ENCODE measurements at places on chromosomes 12 and 14.

DNA sequence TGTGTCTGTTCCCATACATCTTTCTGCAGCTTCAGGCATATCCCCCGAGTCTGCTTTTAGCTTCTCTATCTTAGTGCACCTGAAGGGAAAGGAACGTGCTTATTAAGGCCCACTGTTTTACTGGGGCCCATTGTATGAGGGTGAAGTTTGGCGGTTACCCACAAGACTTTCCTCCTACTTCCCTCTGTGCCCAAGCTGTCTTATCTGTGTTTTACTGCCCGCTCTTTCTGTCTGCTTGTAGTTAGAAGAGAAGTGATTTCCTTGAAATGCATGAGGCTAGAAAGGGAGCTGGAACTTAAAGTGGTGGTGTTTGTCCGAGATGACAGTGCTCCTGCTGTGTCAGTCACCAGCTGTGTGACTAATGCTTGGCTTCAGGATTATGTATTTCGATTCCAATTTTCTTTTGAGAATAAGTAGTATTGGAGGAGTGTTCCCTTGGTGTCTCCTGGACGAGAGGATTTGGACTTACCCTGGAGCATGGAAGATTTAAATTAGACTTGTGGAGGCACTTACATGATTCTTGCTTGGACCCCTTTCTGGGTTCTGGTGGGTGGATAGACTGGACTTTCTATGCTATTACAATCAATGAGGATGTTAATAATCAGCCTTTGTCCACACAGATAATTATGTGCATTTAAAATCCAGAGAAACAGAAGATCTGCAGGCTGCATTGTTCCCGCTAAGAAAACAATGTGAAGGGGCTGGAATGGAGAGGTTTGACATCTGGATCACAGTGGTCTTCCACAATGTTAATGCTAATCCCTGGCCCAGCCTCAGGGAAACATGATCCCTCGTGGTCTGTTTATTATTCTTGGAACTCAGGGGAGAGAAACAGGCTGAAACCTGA lies 13.9 kb upstream of the KRT86 start:
- peak; percentile 78 for DNase-seq

GRCh38 chr12:121561009-121561395 lies 19.8 kb downstream of the KDM2B start:
- no peak for DNase-seq

DNA sequence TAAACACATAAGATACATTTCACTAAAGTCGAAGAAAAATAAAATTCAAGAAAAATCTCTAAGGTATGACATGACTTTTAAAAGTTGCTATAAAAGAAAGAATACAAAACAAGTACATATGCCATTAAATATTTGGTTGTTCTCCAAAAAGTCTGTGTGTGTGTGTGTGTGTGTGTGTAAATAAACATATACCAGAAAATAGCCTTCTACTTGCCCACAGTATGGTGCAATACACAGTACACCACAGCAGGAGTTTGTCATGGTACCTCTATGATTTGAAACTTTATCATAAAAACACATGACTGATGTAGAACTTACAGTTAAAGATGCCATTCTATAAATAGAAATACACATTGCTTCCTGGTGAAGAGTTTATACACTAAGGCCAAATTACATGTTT lies 692.7 kb upstream of the MGAT4C start:
- peak; percentile 89 for DNase-seq

- DNase-seq, result peak; percentile 66
Observed at GRCh38 chr12:104669851-104670337, 213.1 kb downstream of the CHST11 start.

GRCh38 chr12:65821336-65821735 lies 2.9 kb upstream of the HMGA2 start:
- DNase-seq, result no peak

DNA sequence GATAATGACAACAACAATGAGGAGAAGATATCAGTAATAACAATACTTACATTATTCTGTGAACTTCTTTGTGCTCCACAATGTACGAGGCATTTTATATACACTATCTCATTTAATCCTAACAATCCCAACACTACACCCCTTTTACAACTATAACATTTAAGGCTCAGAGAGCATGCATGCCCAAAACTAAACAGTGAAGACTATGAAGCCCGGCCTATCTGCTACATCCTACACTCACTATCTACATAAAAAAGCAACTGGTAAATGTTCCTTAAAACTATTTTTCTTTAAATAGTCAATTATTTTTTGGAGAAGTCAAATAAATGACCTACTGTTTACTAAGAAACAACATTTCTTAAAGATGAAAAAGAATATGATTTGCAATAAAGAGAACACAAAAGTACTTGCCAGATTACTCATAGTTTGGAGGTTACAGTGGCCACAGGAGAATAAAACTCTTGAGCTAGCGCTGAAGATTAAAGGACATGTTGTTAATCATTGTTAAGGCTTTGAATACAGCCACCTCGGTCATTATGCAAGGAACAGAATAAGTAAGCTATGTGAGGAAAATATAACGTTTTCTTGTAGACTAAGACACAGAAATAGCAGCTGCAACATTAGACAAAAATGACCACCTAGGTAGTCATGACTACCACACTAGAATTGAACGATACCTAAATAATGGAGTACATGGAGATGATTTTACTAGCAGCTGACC lies 56.7 kb downstream of the EPS8 start:
- DNase-seq, result peak; percentile 82

Data from fibroblast of lung (primary cell).